ENCODE measurements at places on chromosomes 12 and 14.

DNA sequence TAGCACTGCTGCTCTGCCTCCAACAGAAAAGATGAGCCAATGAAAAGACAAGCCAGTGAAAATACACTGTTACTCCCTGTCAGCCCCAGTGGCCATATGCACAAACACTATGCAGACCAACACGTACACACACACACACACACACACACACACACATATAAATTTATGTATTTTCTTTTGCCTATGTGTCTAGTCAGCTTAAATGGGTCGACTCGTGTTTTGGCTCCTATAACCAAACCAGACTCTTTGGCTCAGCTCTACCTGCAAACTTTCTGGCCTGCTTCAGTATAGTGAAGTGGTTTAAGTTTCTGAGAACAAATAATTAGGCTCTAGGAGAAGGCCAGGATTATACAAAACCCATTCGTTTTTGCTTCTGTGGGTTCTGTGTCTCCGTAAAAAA lies 30.3 kb upstream of the PMCH start:
- no peak for DNase-seq

GRCh38 chr12:9147461-9147860 lies 31.7 kb upstream of the A2M start:
- no peak for DNase-seq

DNA sequence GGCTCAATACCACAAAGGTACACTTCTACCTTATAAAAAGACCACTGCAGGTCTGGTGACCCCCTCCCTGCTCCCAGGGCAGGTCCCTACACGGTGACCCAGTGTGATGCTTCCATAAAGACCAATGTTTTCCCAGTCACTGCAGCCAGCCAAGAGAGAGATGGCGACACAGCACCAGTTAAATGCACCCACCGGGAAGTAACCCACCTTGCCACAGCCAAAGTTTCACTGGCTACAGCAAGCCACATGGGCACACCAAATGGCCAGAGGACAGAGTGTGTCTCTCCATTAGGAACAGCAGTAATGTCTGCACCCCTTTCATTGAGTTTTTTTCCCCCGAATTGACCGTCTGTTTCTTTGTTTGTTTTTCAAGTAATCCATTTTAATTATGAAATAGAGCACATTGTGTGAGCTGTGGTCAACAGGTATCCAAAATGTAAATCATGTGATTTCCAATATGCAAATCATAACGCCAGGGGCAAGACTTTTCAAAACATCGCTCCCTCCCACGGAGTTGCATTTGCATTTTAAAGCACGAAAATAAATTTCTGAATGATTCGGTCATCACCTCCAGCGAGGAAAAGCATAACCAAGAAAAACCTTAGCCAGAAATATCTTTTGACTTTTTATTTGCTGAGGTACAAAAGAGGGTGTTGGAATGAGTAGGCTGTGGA lies 48.9 kb upstream of the EML1 start:
- peak; percentile 31 for DNase-seq

DNA sequence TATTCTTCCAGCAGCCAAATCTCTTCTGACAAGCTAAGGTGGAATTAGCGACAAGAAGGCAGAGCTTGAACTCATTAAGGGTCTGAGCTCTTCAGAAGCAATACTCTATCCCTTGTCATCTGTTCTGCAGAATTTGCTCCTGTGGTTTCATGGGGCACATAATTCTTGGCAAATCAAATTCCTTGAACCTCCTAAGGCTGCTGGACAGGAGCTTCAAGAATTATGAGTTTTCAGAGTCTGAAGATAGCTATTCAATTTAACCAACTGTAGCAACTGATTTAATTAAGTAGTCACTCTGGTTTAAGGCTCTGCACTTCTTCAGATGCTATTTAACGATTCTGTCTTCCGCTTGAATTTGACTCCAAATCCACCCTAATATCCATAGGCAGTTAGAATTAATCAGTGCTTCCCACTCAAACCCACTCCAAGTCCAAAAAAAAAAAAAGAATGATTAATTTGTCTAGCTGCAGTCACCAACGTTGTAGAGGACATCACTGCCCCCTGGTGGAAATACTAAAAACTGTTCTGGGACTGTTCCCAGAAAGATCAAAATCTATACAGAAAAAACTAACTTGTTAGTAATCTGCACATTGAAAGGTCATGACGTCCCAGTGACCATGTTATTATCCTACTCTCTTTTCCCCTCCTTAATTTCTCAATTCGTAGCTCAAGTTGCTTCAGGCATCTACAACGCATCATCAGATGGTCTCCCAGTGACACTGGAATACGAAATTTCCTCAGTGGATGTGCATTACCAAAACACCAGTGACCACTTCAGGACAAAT lies 169.9 kb downstream of the KIF21A start:
- DNase-seq: peak; percentile 4

DNA sequence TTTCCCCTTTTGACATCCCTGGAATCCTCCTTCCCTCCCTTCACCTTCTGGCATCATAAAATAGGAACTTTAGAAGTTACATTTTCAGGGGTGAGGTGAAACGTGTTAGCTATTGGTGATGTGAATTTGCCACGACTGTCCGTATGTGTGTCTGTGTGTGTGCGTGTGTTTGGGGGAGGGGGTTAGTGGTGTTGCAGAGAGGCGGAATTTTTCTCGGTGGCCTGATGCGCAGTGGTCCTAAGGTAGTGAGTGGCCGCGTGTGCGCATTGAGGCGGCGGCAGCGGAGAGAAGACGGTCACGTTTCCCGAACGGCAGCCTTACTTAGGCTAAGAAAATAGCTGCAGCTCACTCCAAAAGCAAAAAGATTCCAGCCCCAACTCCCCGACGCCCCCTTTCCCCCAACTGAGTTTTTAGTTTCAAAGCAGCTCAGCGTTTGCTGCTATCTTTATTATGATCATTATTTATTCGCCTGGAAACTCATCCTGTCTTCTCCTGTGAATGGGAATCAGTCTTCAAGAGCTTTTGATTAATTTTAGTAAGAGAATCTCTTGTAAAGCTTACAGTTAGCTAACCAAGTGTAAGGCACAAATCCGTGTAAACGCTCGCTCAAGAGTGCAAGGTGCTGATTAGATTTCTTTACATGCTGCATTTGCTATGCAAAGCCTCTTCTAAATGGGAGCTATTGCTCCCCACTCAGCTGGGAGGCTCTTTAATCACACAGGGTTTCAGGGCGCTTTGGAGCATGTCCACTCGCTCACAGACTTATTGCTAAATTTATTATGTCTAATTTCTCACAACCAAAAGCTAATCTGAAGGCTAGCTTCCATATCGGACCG lies 4.7 kb downstream of the FLRT2 start:
- no peak for DNase-seq

DNA sequence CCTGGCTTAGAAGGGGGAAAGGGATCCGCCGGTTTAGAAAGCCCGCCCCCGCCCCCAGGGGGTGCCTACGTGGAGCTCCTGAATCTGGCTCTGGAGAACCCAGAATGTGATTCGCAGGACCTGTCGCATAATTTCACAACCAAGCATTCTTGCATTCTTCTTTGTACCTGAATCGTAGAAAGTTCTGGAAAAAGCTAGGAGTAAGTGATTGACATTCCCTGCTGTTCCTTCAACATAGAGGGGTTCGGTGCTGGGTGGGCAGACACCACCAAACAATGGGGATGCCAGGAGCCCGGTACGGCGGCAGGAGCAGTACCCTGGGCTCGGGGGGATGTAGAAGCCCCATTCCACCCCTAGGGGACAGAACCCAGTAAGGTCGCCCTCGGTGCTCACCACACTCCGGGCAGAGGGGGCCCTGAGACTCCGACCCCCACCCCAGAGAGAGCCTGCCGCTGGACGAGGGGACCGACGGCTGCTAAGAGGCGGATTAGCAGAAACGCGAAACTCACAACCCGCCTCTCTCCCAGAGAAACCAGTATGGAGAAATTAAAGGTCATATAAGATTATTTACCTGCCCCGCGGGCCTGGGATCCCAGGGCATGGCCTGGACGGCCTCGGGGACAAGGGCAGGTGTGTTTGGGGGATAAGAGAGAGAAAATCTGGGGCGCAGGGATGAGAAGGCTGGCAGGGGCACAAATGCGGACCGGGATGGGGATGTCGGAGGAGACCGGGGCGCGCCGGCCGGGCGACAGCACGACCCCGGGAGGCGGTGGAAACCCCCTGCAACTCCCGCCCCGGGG lies 520 bp downstream of the CSRP2 start:
- no peak for DNase-seq

DNA sequence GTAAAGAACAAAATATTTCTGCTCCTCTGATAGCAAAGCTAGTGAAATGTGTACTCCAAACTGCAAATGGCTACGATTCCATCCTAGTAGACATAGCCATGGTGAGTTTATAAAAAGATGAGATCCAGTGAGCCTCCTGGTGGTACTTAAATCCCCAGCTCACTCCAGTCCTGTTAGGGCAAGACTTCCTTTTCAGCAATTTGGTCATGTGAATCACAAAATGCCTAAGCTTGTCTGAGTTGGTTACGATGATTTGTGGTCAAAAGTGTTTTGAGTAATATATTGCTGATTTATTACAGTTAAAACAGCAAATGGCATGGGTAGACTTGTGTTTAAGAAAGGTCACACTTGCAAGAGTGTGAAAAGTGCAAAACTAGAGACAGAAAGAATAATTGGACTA lies 102.7 kb upstream of the NAV3 start:
- DNase-seq: no peak

- DNase-seq: no peak
Measured at GRCh38 chr12:115355301-115355700, 671.3 kb upstream of the TBX3 start.

- DNase-seq: no peak
Measured at GRCh38 chr12:26628234-26628633, 204.8 kb downstream of the ITPR2 start.

- DNase-seq: peak; percentile 93
Measured at GRCh38 chr12:93624595-93625294, 52.3 kb downstream of the SOCS2 start.

- no peak for DNase-seq
Measured at GRCh38 chr14:81125536-81125935, 95.2 kb downstream of the GTF2A1 start.

GRCh38 chr14:42961509-42961908 lies 1354.8 kb downstream of the LRFN5 start:
- DNase-seq: no peak

DNA sequence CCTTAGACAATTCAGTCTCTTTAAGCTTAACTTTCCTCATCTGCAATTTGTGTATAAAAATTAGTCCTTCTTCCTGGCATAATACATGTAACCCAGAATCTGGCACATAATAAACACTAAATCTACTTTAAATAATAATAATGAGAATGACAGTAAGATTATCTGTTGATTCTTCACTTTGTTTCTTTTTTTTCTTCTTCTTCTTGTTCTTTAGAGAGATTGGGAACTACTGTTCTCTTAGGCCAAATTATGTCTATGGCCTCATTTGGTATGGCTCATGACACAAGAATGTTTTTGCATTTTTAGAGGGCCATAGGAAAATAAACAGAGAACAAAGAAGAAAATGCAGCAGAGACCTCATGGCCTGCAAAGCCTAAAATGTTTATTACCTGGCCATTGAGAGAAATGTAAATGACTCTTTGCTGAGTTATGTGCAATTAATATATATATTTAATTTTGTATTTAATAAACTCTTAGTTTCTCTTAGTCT lies 275.8 kb downstream of the SLC6A15 start:
- no peak for DNase-seq

DNA sequence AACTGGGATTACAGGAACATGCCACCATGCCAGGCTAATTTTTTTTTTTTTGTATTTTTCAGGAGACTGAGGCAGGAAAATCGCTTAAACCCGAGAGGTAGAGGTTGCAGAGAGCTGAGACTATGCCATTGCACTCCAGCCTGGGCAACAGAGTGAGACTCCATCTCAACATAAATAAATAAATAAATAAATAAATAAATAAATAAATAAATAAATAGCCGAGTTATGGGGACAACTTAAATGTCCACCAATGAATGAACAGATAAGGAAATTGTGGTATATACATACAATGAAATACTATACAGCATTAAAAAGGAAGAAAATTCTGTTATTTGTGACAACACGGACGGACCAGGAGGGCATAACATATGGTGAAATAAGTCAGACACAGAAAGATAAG lies 325.7 kb downstream of the NELL2 start:
- DNase-seq: no peak

- no peak for DNase-seq
Measured at GRCh38 chr12:115320451-115320850, 636.5 kb upstream of the TBX3 start.

DNA sequence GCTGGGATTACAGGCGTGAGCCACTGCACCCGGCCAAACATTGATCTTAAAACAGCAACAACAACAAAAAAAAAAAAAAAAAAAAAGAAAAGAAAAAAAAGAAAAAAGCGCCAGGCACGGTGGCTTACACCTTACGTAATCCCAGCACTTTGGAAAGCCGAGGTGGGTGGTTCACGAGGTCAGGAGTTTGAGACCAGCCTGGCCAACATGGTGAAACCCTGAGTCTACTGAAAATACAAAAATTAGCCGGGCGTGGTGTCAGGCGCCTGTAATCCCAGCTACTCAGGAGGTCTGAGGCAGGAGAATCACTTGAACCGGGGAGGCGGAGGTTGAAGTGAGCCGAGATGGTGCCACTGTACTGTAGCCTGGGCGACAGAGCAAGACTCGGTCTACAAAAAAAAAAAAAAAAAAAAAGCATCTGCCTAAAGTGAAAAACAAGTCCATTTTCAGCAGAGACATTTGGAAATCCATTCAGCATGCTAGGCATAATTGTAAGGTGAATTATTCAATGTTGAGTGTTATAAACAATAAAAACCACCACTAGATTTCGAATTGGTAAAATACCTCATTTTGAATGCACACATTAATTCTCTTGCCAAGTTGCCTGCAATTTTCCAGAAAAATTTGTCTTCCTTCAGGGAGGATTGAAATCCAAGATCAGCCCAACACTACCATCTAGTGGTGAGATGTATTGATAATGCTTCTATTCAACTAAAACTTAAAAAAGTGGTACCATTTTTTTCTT lies 8.0 kb upstream of the CERS5 start:
- peak; percentile 54 for DNase-seq

DNA sequence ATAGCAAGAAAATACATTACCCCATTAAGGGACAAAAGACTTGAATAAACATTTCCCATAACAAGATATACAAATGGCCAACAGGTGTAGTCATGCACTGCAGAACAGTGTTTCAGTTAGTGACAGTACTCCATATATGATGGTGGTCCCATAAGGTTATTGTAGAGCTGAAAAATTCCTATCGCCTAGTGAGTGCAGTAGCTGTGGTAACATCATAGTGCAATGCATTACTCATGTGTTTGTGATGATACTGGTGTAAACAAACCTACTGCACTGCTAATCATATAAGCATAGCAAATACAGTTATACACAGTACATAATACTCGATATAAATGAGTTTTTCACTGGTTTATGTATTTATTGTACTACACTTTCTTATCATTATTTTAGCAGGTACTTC lies 168.7 kb downstream of the C12orf75 start:
- no peak for DNase-seq

DNA sequence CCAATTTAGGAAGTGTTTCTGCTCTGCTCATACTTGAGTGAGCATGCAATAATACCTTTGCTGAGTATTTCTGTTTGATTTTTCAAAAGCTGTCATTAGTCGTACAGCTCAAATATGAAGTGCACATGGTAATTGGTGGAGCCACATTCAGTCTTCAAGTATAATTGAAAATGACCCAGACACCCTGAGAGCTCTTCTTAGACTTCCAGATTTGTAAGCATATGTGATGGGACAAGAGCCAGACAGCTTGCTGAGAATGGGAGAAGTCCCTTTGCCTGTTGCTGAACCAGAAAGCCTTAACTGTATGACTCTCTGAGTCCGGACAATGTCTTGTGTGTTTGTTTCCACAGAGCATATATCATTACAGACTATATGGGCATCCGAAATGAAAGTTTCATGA lies 307.3 kb downstream of the TMEM117 start:
- no peak for DNase-seq
